ENCODE measurements at places on chromosomes 7 and 10. TPM values are rescaled to one million over a fixed set of nuclear protein-coding genes. Genes with fewer than 3 reads are reported as not detected.

IL6 gene
- total RNA-seq = 1.6 TPM

C10orf67 gene
- not detected for total RNA-seq

- DNase-seq = peak; percentile 67
Observed at GRCh38 chr10:127300868-127301321, 104.5 kb upstream of the INSYN2A start.

GNGT1 gene
- total RNA-seq = not detected

DNA sequence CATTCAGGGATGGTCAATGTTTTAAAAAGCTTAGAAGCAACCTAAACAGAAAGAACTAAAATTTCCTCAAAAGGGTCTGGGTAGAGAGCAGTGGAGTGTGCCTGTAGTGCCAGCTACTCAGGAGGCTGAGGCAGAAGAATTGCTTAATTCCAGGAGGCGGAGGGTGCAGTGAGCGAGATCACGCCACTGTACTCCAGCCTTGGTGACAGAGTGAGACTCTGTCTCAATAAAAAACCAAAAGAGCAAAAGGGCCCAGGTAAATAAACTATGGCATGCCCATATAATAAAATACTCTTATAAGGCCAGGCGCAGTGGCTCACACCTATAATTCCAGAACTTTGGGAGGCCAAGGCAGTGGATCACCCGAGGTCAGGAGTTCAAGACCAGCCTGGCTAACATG is 93.0 kb downstream of the DNMBP start:
- no peak for DNase-seq

TPST1 gene
- total RNA-seq = 91.2 TPM

EPDR1 gene
- 12.2 TPM for total RNA-seq

- DNase-seq = no peak
Observed at GRCh38 chr10:48246501-48246900, 28.0 kb downstream of the FRMPD2 start.

ANKRD1 gene
- 105 TPM for total RNA-seq

TTYH3 gene
- 46.3 TPM for total RNA-seq

DNAJC30 gene
- total RNA-seq = 3.0 TPM

- DNase-seq = peak; percentile 74
Observed at GRCh38 chr7:37052705-37053104, 328.4 kb upstream of the AOAH start.

DNA sequence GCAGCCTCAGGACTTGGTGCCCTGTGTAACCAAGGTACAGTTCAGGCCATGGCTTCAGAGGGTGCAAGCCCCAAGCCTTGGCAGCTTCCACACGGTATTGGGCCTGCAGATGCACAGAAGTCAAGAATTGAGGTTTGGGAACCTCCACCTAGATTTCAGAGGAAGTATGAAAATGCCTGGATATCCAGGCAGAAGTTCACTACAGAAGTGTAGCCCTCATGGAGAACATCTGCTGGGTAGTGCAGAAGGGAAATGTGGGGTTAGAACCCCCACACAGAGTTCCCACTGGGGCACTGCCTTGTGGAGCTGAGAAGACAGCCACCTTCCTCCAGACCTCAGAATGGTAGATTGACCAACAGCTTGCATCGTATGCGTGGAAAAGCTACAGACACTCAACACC is 3.4 kb upstream of the SEM1 start:
- DNase-seq = no peak

EVX1 gene
- 1.1 TPM for total RNA-seq

DNA sequence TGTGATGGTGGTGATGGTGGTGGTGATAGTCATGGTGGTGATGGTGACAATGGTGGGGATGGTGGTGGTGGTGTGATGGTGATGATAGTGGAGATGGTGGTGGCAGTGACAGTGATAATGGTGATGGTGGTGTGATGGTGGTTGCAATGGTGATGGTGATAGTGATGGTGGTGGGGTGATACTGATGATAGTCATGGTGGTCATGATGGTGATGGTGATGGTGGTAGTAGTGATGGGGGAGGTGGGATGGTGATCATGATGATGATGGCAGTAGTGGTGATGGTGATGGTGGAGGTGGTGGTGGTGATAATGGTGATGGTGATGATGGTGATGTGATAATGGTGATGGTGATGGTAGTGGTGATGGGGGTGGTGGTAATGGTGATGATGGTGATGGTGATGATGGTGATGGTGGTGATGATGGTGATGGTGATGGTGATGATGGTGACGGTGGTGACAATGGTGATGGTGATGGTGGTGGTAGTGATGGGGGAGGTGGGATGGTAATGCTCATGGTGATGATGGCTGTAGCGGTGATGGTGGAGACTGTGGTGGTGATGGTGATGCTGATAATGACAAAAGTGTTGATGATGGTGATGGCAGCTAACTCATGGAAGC is 4.7 kb upstream of the PWWP2B start:
- DNase-seq = no peak

DNA sequence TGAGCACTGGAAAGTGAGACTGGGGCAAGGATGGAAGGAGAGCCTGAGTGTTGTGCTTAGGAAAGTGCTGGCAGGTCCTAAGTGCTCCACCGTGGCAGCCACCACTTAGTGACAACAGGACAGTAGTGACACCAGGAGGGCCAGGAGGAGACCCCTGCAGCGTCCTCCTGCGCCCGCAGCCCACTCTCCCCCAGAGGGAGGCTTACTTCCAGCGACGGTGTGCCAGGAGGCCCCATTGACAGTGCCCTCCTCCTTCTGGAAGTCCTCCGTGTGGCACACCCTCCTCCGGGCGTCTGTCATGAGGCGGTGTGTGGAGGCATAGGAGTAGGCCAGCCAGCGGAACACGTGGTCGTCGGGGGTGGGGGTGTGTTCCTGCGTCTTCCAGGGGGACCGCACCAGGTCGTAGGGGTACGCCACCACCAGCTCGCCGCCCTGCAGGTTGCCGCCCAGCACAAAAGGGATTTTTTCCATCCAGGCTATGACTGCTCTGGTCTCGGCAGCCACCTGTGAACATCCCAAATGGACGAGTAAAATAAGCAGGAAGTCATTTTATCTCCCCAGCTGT is 95.6 kb downstream of the GPR26 start:
- no peak for DNase-seq

GRCh38 chr10:4776234-4776638 is 49.8 kb upstream of the AKR1E2 start:
- DNase-seq = no peak

DNA sequence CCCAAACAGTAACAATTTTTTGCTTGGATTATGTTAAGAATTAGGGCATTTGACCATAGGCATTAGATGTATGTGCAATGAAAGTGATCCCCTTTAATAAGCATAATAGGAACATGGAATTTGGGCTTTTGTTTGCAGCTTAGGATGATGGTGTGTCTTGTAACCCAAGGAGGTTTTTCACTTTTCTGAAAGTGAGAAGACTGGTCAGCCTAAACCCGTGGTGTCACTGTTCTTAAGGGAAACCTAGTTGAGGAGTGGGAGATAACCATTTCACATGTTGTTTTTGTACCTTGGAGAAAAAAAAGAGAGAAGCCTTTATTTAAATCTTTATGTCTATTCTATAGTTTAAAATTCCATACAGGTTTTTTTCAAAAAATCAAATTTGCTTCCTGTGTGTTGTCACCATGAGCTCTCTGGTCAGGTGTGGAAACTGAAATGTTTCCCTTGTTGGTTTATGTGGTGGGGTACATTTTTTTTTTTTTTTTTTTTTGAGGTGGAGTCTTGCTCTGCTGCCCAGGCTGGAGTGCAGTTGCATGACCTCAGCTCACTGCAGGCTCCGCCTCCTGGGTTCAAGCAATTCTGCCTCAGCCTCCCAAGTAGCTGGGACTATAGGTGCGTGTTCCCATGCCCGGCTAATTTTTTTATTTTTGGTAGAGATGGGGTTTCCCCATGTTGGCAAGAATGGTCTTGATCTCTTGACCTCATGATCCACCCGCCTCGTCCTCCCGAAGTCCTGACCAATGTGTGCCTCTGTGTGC is 7.7 kb downstream of the CCM2 start:
- DNase-seq = no peak

DNA sequence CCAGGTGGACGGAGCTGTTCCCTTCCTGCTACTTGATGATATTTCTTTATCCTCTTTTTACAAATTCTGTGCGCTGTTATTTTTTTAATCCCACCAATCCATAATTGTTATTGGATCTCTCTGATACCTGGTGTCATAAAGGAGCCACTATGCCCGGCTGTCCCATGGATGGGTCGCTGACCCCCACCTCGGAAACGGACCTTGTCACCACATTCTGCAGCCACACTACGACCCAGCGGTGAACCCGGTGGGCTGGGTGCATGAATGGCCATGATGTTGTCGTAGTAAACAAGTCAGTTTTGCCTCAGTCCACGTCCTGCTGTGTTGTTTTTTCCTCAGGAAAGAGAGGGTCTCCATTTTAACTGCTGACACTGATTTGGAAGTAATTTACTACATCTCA is 112.2 kb downstream of the PKD1L1 start:
- no peak for DNase-seq

DNA sequence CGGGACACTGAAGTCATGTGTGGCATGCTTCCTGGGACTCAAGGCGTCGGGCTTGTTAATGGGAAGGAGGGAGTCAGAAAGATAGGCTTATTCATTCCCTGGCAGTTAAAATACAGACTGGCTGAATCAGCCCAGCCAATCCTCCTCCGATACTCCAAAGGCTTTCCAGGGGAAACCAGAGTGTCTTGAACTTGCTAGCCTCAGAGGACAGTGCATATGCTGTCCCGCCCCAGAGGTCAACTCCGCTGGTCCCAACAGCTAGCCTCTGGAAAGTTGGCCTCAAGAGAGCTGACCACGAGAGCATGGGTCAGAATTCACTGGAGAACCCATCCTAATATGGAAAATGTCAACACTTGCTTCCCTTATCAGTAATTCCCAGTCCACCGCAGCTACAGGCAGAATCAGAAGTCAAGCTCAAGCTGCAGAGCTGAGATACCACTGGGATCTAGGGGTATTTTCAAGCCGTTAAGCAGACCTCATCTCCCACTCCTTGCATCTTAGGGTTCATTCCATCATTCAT is 43.0 kb downstream of the ELMO1 start:
- peak; percentile 23 for DNase-seq

DNA sequence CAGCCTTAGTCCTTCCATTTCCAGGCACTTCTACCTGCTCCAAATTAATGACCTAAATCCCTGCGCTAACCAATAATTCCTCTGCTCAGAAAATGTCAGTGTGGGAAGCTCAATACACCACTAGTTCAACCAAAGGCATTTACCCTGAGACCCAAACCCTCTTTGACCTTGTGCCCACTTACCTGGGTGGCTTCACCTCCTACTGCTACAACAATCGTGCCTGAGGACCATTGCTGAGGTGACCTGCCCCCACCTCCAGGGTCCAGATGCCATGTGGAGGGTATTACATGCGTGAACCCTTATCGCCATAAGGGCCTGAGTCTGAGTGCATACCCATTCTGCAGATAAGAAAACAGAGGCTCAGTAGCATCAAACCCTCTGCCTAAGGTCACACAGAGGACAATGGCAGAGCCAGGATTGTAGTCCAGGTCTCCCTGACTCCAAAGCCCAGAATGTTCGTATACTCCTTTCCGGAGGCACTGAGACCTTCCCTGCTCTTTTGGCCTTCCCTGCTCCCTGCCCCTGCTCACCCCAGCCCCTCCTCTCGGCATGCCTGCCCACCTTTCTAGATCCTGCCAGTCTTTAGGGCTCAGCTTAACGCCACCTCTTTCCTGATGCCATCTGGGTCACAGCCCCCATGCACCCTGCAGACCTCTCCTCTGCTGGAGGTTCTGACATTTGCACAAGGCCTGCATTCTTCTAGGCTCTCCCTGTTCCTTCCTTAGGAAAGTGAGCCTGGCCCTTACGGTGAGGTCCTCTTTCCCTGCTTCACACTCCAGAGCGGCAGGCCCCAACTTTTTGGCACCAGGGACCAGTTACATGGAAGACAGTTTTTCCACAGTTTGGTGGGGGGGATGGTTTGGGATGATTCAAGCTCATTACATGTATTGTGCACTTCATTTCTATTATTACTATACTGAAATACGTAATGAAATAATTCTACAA is 94.9 kb downstream of the CHST15 start:
- DNase-seq = no peak
